Activated CD4-positive, alpha-beta T cell treated with anti-CD3 and anti-CD28 coated beads, Interleukin-2, amount 50 U/mL, for 16 hours (primary cell): ENCODE measurements at places on chromosomes 12 and 14.

DNA sequence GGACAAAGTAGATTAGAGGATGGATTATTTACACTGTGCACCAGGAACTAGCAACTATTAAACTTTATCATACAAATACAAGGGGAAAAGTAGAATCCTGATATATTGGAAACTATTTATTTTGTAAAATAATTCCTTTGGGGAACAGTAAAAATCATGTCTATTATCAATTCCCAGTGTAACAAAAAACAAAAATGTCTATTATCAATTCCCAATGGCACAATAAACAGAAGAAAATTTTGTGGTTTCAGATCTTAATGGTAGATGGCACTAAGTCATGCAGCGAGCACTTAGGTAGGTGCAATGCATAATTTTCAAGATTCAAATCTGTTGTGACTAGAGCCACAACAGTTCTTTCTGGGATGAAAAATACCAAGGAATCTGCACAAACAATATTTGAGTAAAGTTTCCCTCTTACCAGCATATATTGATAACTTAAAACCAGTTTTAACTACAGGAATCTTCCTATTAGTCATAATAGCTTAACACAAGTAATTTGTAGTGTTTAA is 13.7 kb downstream of the CFL2 start:
- no peak for DNase-seq

DNA sequence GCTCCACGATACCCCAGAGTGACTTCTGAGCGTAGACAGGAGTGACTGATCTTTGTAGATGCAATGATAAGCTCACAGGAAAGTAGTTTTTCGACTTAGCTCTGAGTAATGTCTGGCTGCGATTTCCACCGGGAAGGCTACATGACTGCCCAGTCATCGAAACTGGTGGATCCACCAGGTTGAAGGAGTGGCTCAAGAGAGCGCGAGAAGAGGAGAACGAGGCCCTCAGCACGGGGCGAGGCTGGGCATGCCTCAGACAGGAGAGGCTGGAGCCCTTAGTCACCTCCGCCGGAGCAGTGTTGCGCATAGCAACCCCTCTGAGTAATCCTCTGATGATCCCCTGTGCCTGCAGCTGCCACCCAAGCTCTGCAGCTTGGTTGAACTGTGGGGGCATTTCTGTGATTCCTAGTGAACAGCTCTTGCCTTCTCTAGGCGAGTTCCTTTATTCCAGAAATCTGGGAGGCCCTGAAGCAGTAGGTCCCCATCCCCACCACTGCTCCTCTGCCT is 25.6 kb downstream of the ELK3 start:
- DNase-seq, result no peak

- DNase-seq, result no peak
Observed at GRCh38 chr14:87644689-87645088, 348.3 kb downstream of the GALC start.

DNA sequence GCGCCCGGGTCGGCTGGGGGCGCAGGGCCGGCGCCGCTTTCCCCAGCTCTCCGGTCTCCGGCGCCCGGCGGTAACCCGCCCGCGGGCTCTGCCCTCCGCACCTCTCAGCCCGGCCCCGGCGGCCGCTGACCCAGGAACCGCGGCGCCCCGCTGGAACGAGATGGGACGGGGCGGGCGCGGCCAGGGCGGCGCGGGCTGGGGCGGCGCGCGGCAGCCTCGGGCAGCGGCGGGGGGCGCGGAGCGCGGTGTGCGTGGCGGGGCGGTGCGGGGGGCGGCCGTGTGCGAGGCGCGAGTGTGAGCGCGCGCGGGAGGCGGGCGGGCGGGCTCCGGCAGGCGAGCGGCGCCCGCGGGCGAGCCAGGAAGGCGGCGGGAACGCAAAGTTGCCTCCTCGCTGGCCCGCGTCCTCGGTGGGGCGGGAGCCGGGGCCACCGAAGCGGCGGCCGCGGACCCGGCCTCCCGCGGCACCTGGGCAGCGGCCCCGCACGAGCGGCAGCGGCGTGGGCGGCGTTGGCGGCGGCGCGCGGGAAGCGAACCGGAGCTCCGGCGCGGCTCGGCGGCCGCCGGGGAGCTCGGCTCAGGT is 671 bp upstream of the DIO3 start:
- DNase-seq, result no peak

DNA sequence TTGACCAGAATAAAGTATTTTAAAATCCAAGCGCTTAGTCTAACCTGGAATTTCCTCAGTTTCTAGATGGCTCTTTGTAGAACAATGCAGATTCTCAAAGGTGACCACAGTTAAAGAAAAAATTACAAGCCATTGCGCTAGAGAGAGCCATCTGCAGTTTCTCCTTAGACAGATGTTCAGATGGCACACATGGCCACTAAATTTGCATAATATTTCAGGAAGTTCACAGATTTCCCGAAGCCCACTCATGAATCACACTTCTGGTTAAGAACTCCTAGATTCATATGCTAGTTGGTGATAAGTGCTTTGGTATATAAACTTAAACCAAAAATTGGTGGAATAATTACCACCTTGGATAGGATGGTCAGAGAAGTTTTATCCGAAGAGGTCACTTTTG is 749 bp downstream of the AKAP3 start:
- DNase-seq, result no peak

DNA sequence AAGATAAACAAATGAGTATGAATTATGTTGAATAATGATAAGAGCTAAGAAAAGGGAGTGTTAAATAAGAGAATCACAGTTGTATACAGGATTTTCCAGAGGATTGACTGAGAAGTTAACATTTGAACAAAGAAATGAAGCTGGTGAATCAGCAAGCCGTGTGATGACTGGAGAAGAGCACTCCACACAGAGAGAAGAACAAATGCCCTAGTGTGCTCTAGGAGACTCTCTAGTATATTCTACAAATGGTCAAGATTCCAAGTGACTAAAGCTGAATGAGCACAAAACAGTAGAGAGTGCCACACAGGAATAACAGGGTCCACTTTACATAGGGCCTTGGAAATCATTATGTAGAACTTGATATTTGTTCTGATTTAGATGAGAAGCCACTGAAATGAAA is 587.1 kb upstream of the ATXN7L3B start:
- DNase-seq, result no peak

GRCh38 chr14:106094654-106095189 is 568.3 kb downstream of the TMEM121 start:
- peak; percentile 83 for DNase-seq

DNA sequence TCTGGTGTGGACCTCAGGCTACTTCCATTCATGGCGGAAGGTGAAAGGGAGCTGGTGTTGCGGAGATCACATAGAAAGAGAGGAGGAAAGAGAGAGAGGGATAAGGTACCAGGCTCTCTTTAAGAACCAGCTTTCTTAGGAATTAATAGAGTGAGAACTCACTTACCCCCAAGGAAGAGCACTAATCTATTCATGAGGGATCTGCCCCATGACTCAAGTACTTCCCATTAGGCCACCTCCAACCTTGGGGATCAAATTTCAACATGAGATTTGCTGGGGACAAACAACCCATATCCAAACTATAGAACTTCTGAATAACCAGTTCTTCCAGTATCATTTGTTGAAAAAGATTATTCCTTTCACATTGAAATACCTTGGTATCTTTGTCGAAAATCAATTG is 34.0 kb upstream of the C2CD5 start:
- DNase-seq, result no peak

DNA sequence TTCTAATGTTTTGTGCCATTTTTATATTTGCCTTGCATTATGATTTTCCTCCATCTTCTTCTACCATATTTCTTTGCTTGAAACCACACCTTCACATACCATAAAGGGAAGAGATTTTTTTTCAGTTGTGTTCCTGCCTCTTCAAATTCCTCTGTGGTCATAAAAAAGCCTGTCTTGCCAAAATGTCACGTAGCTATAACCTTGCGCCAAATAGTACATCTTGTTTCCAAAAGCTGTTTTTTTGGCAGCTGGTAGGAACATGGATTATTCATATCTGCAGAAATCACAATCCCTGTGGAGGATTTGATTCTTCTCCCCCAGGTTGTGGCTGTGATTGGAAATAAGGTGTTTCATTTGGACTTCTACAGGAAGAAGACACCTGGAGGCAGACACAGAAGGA is 133.6 kb upstream of the SLC35F4 start:
- DNase-seq, result no peak

DNA sequence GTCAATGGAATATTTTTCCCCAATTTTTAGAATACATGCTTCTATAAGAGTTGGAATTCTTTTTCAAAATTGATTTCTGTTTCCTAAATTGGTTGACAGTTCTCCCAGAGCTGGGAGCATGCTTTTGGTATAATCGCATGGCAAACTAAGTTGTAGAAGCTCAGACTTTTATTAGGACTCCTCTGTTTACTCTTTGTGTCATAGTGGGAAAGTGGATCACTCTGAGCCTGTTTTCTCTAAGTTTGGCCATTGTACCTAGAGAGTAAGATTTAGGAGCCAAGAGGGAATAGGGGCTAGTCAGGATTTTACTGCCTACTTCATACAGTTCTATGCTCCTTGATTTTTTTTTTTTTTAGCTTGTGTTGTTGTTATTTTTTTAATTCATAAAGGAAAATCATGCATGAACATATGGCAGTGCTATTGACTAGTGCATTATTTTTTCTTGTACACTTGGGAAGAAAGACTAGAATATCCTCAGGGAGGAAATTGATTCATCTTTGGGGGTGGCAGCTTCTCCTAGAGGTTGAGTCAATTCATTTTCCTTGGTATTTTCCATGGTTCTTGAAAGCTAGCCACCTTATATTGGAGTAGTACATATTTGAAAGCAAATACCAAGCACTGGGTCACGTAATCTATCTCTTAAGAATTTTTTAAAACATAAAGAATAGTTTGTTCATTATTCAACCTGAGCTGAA is 77.7 kb upstream of the TRAF3 start:
- DNase-seq, result no peak

GRCh38 chr12:27434673-27435565 is 11.6 kb upstream of the SMCO2 start:
- peak; percentile 13 for DNase-seq

- no peak for DNase-seq
Observed at GRCh38 chr14:68723808-68724268, 69.0 kb downstream of the ZFP36L1 start.

- DNase-seq, result no peak
Observed at GRCh38 chr12:3557791-3558620, 67.0 kb downstream of the PRMT8 start.

DNA sequence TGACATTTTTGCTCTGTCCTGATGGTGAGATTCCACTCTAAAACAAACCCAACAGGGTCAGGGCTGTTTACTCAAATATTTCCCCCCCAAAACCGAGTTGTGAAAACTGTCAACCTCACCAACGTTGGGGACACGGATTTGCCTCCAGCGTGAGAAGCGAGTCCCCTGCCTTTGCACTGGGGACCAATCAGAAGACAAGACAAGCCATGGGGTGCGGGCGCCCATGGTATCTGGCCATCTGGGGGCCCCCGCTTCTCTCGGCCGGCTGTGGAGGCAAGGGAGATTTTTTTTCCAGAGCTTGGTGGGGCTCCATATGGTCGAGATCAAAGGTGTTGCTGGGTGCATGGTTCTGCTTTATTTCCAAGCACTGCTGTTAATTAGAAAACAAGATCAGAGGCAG is 272.1 kb downstream of the BCL11B start:
- no peak for DNase-seq

DNA sequence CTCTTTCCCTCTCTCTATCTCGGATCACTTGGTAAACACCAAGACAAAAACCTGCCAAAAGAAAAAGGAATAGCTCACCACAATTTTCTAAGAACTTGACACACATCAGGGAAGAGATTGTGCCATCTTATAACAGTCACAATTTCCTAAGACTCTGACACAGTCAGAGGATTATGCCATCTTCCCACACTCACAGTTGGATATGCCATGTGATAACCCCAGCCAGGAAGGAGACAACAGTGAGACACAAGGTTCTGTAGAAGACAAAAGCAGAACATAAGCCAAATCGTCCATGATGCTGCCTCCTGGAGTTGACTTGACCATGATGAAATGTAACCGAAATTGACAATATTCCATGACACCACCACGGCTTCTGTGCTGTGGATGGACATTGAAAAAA is 2.8 kb upstream of the CLEC9A start:
- DNase-seq, result no peak

- peak; percentile 68 for DNase-seq
Observed at GRCh38 chr14:69683971-69684370, 72.6 kb downstream of the SUSD6 start.

DNA sequence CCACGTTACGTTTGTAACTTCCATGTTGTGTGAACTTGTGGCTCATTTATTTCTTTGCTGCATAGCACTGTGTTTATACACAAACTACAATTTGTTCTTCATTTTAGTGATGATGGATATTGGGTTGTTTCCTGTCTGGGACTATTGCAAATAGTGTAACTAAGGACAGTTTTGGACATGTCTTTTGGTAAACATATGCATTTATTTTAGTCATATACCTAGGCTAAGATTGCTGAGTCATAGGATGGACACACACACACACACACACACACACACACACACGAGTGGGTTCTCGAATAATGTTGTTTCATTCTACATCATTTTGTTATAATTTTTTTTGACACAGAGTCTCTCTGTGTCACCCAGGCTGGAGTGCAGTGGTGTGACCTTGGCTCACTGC is 123.5 kb upstream of the CAND1 start:
- DNase-seq, result no peak

GRCh38 chr14:95328729-95329503 is 9.2 kb upstream of the CLMN start:
- no peak for DNase-seq
